Stimulated activated CD8-positive, alpha-beta memory T cell treated with anti-CD3 and anti-CD28 coated beads, Interleukin-2, amount 100 ng/mL, for 1 hour (primary cell): ENCODE measurements at places on chromosomes 7 and 10.

- no peak for DNase-seq
Observed at GRCh38 chr7:39360766-39361165, 205.4 kb upstream of the YAE1 start.

DNA sequence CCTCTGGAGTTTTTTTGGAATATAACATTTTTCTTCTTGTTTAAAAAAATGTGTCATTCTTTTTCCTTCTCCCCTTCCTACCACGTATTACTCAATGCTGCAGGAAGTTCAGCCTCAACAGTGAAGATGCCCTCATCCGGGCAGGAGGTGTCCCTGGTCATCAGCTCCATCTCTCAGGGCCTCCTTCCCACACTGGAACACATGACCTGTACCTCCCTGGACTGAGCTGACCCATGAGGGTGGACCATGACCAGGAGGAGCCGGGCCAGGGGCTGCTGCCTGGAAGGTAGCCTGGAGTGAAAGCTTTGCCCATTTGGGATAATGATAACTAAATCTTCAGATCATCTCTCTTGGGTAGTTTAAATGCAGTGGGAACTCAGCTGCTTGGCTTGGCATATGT, 316.5 kb upstream of the ZMIZ1 start:
- DNase-seq, result no peak

GRCh38 chr10:132329565-132330485, 2.2 kb upstream of the LRRC27 start:
- peak; percentile 18 for DNase-seq

DNA sequence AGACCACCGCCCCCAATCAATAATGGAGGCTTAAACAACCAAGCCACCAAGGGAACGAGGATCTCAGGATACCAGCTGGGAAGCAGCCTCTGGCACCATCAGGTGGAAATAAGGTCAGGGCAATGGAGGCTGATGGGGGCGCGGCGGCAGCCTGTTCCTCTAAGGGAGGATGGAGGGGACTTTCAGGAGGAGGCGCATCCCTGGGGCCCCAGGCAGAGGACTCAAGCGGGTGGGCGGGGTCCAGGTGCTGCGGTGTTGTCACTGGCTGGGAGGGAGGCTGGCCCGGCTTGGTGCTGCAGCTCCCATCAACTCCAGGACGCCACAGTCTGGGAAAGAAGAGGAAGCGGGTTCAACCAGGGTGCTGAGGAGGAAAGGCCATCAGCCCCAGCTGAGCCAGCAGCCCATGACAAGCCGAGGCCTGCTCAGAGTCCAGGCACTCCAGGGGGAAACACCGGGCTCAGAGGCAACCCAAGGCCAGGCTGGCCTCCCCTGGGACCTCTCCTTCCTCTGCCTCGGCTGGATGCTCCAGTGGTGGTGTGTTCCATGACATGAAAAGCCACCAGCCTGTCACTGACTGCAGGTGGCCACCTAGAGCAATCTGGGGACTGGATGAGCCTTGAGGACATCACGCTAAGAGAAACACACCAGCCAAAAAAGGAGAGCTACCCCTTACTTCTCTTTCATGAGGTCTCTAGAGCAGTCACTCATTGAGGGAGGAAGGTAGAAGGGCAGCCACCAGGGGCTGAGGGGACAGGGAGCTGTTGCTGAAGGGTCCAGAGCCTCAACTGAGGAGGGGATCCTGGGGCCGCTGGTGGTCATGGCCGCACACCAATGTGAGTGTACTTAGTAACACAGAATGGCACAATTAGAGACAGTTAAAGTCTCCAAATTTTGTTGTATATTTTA, 4.6 kb downstream of the GIGYF1 start:
- no peak for DNase-seq

DNA sequence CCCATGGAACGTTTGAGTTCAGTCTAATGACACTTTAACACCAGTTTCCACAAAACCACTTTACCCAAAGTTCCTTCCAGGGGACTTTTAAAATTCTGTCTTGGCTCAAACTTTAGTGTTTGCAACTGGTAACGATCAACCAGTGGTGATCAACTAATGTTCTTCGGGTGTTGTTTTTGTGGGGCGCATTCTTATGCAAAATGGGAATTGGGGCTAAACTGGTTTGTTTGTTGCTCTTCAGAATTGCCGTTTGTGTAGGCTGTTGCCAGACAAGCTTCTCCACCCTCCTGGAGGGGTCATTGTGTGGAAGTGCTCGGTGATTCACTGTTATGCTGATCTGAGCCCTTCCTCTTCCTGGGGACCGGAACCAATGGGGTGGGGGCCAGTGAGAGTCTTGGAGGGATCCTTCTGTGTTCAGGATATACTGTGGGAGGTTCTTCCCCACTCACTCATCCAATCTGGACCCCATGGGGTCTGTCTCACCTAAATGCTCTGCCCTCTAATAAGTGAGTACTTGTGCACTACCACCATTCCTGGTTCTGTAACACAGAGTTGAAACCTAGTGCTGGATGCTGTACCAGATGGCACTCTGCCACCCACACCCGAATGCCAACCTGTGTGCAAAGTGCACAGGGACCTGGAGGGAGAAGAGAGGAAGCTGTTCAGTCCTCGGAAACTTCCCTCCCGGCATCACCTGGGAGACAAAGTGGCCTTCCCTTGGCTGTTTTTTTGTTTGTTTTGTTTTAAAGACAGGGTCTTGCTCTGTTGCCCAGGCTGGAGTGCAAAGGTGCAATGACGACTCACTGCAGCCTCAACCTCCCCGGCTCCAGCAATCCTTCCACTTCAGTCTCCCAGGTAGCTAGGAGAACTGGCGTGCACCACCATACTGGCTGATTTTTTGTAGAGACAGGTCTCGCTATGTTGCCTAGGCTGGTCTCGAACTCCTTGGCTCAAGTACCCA, 2.1 kb downstream of the NFE2L3 start:
- DNase-seq, result no peak

GRCh38 chr7:120539321-120539720, 266.3 kb downstream of the KCND2 start:
- DNase-seq, result no peak

DNA sequence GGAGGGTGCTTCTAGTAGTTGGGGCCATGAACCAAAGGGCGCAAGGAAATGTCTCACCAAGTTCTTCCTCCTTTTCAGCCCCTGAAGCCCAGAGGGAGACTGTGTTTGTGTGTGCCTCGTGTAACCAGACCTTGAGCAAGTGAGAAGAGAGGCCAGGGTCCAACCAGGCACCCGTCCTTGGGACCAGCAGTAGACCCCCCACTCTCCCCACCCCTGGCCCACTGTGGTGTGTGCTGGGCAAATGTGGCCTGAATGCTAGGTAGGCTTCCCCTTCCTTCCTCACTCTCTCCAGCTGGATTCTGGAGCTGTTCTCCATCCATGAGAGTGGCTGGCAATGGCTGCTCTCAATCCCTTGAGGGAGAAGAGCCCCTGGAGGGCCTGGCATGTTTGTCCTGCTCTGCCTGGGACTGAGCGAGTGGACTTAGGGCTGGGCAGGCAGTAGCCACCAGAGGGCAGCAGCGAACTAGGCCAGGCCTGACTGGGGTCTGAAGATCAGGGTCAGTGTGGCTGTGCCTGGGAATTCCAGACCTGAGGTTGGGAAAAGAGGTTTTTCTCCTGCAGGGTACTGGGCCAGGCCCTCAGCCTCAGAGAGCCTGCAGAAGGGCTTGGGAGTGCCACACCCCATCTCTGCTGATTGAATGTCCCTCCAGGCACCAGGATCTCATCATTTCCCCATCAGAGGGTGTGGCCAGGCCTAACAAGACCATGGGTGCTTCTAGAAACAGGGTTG, 12.5 kb downstream of the SFRP5 start:
- peak; percentile 28 for DNase-seq

GRCh38 chr7:18958627-18959026, 158.8 kb downstream of the TWIST1 start:
- no peak for DNase-seq

DNA sequence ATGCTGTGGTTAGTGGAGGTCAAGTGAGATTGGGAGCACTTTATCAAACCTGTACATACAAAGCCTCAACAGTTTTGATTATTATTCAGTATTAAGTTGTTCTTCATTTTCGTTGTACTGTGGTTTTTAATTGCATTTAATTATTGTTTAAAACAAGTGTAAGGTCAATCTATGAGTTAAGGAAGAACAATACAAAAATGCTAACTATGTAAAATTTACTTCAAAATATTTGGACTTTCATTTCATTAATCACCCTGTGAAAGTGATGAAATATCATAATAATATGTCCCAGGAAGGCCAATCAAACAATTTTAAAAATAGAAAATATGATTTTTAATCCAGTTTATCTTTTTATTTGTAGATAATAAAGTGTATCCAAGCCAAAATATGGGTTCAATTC, 13.6 kb upstream of the NDUFA5 start:
- no peak for DNase-seq

GRCh38 chr10:74598891-74599566, 227.4 kb upstream of the KAT6B start:
- no peak for DNase-seq

DNA sequence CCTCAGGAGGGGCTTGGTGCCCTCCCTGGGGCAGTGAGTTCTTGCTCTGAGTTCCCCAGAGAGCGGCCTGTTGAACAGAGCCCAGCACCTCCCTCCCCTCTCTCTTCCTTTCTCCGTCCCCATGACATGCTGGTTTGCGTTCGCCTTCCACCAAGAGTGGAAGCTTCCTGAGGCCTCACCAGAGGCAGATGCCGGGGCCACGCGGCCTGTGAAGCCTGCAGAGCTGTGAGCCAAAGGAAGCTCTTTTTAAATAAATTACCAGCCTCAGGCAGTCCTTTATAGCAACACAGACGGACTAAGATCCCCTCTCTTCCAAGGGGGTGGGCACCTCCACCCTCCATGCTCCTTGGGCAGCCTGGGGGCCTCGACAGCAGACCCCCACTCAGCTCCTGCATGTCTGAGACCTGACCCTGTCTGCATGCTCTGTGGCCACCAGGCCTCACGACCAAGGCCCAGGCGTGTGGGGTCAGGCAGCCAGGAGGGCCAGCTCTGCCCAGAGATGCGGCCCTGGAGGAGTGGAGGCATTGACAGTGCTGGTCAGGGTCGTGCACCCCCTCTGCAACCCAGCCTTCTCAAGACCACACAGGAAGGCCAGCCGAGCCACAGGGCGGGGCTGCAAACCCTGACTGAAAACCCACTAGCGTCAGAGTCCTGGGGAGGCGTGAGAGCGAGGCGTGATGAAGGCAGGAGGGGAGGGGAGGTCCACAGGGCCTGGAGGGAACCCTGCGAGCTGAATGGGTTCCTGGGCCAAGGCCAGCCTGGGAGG, 54.6 kb upstream of the ADGRA1 start:
- no peak for DNase-seq

DNA sequence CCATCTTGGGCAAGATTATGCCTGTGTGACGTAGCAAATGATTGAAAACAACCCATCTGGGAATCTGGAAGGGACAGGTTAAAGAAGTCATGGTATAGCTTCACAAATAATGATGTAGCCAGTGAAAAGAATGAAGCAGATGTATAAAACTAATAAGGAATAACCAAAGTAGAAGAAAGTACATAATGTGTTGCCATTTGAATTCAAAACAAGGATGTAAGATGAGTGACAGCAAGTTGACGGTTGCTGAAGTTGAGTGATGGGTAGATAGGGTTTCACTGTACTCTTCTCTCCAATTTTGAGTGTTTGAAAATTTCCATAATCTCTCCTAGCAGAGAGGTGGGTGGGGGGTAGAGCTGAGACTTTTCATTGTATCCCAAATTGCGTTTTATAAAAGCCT, 133.6 kb downstream of the FANK1 start:
- DNase-seq, result no peak

DNA sequence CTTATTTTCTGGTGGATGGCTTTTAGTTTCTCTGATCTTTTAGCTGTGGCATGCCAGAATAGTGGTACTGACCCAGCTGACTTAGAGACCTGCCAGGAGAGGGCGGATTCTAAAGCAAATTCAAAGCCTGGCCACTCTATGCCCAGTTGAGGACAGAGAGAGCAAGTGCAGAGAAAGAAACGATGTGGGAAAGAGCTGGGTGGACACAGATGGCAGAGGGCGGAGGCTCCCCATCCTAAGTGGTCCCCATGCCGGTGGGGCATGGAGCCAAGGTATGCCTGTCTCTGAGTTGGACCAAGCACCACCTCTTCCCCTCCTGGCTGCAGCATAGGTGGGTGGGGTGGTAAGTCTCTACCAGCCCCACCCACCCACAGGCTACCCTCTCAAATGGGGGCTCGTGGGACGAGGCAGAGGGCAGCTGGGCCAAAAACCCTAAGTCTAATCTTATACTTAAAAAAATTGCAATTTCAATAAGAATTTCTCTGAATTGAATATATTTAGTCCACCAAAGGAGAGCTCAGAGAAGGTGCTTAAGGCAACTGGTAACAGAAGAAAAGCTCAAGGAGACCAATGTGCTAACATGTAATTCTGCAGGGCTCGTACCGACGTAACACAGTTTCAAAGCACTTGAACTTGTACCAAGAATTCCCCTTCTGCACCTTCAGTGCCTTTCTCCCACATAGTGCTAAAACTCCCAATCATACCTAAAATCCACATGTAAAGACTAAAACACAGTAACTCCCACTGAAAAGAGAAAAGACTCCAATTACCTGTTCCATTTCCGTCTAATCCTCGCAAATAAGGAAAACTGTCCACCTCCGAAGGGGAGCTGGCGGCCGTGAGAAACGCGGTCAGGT, 85.7 kb upstream of the NMT2 start:
- DNase-seq, result no peak

- no peak for DNase-seq
Observed at GRCh38 chr10:62079885-62080559, 178.5 kb downstream of the ARID5B start.

- DNase-seq, result no peak
Observed at GRCh38 chr7:141700848-141701371, 1.1 kb downstream of the DENND11 start.
